ENCODE measurements at places on chromosomes 5 and 9.
A peak's percentile ranks its signal among the peaks of the same experiment; 100 is the strongest.

GRCh38 chr9:112252194-112252593 is 77.1 kb upstream of the SUSD1 start:
- no peak for DNase-seq

GRCh38 chr5:1417586-1418225 is 27.5 kb downstream of the SLC6A3 start:
- no peak for DNase-seq

GRCh38 chr9:77582525-77582924 is 65.6 kb downstream of the GNA14 start:
- no peak for DNase-seq

GRCh38 chr9:77601476-77602099 is 46.5 kb downstream of the GNA14 start:
- DNase-seq: no peak

DNA sequence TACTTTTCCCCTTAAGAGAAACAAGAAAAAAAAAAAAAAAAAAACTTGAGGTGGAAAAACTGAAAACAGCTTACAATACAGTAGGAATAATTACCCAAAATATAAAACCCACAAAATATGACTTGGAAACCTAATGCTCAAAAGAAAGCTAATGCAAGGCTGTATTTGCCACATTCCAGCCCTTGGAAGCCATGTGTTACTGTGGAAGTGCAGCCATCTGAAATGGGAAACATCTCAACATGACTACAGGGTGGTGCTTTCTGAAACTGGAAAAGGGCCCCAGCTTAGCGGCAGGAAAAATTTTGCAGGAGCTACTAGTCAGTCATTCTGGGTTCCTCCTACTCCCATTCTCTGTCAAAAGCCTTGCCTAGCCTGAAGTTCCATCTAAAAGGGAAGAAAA is 20.4 kb downstream of the CDK5RAP2 start:
- peak; percentile 67 for DNase-seq

DNA sequence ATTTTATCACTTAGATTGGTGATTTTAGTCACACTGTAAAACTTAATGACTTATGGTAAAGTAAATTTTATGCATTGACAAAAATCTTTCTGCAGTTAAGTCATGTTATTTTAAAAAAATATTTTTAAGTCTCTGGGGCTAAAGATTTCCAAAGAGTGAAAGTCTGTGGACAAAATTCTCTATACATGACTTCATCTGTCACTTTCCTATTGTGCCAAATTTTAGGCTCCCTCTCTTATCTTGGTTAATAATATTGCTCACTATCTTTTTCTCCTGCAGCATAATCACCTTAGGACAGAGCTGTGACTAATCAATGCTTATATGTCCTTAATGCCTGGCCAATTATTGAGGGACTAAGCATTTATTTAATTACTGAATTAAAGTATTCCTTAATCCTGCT is 15.2 kb downstream of the LURAP1L start:
- no peak for DNase-seq

- no peak for DNase-seq
Observed at GRCh38 chr9:94586316-94586715, 7.3 kb downstream of the FBP2 start.

DNA sequence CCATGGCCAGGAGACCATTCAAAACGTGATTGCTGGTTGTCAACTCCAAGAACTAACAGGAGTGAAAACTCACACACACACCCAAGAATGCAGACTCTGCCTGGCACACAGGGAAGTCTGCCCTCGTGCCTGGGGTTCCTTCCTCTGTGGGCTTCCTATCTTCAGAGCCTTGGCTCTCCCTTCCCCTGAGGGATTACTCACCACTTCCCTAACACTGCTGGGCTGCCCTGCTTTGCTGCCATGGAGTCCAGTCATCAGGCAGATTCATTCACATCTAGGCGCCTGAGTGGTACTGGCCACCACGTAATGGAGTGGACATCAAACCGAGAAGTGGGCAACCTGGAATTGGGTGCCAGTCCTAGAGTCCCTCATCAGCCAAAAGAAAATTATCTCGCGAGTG is 76.4 kb upstream of the PRSS3 start:
- peak; percentile 3 for DNase-seq

DNA sequence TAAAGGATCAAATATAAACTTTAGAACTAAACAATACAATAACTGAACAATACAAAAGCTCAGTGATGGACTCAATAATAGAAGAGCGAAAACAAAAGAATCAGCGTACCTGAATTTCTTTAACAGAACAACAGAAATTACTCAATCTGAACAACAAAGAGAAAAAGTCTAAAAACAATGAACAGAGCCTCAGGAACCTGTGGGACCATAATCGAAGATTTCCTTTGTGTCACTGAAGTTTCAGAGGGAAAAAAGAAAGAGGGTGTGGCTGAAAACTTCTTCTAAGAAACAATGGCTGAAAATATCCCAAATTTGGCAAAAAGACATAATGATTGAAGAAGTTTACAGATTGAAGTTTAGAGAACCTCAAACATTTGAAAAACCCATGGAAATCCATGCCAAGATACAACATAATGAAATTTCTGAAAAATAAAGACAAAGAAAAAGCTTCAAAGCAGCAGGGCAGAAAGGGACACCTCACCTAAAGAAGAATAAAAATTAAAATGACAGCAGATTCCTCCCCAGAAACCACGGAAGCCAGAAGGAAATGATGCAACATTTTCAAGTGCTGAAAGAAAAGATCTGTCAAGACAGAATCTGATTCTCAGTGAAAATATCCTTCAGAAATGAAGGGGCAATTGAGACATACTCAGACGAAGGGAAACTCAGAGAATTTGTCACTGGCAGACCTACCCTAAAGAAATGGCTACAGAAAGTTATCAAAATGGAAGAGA is 288.8 kb downstream of the ARL15 start:
- DNase-seq: peak; percentile 49

DNA sequence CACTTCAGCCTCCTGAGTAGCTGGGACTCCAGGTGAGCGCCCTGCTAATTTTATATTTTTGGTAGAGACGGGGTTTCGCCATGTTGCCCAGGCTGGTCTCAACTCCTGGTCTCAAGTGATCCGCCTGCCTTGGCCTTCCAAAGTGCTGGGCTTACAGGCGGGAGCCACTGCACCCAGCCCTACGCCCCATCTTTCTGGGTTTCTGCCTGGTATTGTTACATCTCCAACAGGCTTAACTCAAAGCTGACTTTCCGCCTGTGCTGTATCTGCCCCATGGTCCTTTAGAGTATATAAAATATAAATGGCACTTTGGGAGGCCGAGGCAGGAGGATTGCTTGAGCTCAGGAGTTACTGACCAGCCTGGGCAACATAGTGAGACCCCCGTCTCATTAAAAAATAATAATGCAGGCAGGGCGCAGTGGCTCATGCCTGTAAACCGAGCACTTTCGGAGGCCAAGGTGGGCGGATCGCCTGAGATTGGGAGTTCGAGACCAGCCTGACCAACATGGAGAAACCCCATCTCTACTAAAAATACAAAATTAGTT is 36.5 kb upstream of the GLDC start:
- DNase-seq: peak; percentile 9

DNA sequence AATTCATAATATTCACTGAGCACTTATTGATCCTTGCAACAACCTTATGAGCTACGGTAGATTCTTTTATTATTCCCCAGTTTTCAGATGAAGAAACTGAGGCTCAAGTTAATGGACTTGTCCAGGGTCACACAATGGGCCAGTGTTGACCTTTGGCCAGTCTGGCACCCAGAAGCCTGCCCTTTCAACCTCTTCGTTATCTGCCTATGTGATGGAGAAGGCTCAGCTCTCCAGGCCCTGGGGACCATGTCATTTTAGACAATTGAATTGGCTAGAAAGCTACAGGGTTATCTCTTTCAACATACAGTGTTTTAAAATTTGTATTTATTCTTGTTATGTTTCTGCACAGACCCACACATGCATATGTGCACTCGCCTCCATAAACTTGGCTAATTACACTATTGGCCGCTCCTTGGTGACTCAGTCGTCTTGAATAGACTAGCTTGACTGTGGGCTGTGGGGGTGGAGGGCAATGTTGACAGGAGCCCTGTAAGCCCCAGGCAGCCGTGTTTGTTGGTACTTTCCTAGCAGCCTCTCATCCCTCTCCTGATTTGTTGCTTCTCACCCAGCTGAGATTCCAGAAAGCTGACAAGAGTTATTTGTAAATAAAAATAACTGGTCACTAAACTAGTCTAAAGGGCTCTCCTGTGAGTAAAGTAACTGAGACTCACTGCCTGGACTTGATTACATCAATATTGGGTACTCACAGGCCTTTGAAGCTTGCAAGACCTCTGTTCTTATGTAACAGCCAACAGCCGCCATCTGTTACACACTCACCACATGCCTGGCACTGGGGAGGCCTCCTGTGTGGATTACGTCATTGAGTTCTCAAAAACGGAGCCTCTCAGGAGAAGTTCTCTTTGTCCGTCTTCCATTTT is 8.5 kb upstream of the ANGPTL2 start:
- peak; percentile 99 for DNase-seq

GRCh38 chr5:178467568-178468195 is 122.5 kb downstream of the COL23A1 start:
- DNase-seq: peak; percentile 60

- DNase-seq: no peak
Observed at GRCh38 chr9:106218427-106218826, 524.1 kb downstream of the TMEM38B start.

- peak; percentile 76 for DNase-seq
Observed at GRCh38 chr9:73152543-73152844, 829 bp downstream of the ANXA1 start.

DNA sequence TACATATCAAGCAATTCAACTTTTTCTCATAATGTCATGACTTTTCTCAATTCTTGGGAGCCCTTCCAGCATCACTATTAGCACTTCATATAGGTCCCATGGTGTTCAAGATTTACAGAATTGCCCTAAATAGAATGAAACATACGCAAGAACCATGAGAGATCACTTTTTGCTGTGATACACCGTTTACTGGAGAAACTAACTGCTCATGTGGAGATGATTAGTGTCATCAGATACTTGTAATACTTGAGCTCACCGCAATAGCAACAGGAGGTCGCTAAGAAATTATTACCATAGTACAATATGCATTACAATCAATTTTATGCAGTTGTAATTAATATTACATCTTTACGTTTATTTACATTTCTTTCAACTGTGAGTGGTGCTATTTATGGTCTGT is 4.8 kb upstream of the PCSK5 start:
- DNase-seq: peak; percentile 44

GRCh38 chr9:4206718-4207117 is 93.2 kb downstream of the GLIS3 start:
- DNase-seq: no peak

DNA sequence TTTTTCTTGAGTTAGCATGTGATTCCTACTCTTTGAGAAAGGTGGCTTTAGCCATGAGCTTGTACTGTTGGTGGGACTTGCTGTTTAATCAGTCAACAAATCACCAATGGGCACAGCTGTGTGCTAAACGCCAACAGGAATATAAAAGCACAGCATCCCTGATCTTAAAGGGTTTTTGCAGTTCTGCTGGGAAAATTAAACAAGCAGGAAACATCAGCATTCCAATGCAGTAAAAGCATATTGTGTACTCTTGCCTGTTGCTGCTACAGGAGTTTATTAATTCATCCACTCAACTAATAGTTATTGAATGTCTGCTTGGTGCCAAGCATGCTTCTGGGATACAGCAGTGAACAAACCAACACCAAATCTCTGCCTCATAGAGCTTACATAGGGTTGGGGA is 27.4 kb upstream of the F2RL1 start:
- DNase-seq: peak; percentile 45

DNA sequence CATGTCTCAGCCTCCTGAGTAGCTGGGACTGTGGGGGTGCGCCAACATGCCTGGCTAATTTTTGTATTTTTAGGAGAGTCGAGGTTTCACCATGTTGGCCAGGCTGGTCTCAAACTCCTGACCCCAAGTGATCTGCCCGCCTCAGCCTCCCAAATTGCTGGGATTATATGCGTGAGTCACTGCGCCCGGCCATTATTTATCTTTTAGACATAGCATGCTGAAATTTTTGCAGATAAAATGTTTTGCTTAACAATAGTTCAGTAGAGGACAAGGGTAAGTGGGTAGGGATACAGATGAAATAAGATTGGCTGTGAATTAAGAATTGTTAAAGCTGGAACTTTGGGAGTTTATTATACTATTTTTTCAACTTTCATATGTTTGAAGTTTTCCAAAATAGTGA is 150.8 kb upstream of the GRHPR start:
- DNase-seq: no peak

DNA sequence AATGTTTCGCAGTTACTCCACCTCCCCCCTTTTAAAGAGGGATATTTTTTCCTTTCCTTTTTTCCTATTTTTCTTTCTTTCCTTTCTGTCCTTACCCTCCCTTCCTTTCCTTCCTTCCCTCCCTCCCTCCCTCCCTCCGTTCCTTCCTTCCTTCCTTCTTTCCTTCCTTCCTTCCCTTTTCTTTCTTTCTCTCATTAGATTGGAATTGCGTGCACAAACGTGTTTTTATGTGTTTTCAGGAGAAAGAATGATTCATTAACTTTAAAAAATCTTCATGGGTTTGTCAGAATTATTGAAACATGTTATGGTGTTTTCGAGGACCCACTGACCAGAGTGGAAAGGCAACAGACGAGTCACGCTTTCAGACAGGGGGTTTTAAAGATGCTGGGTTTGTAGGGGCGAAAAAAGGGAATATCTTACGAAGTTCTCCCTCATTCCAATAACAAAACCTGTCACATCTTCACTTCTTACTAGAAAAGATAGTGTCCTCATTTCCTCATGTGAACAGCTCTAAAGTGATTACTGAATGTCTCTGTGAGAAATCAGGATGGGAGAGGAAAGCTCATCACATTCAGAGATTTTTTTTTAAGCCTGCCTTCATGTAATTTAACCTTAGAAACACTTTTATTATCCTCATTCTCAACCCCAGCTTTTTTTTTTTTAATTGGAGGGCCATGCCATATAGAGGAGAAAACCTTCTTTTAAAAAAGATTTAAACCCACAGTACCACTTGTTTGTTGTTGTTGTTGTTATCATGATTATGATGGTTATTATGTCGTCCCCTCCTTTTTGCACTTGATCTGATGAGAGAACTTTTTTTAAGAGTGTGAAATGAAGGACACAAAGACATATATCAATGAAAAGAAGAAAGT is 21.9 kb downstream of the NR2F1 start:
- DNase-seq: no peak

DNA sequence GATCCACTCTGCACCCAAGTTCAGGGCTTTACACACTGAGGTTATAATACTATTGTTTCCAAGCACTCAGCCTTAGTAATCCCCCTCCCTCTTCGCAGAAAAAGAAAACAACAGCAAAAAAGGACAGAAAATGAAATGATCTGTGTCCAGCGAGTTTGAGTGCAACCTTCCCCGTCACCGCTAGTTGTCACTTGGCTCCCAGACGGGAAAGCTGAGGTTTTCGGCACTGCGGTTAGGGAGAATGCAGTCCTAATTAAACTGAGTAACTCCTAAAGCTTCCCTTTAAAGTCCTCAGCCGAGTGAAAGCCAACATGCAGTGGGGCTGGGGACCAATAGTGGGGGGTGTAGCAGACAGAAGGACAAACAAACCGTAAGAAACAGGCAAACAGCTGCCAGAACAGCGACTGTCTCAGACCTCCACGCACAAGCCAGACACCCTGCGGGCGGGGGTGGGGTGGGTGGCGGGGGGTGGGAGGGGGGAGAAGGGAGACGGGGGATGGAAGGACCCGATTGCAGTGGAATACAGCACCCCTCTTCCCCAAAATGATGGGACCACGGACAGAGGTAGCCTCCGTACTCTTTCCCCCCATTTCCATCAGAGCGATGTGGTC is 680 bp downstream of the GLRA1 start:
- no peak for DNase-seq

- DNase-seq: no peak
Observed at GRCh38 chr9:1591310-1591709, 423.8 kb upstream of the SMARCA2 start.

Measured in AG10803 (cell line).